Left colon (tissue), 2 donors: ENCODE measurements at places on chromosomes 2 and 18.

- peak; percentile 24 for DNase-seq
These were observed 181.3 kb upstream of the AGAP1 start for GRCh38 chr2:235312571-235312970.

- no peak for DNase-seq
These were observed 208.2 kb downstream of the SPP2 start for GRCh38 chr2:234258562-234259141.

DNA sequence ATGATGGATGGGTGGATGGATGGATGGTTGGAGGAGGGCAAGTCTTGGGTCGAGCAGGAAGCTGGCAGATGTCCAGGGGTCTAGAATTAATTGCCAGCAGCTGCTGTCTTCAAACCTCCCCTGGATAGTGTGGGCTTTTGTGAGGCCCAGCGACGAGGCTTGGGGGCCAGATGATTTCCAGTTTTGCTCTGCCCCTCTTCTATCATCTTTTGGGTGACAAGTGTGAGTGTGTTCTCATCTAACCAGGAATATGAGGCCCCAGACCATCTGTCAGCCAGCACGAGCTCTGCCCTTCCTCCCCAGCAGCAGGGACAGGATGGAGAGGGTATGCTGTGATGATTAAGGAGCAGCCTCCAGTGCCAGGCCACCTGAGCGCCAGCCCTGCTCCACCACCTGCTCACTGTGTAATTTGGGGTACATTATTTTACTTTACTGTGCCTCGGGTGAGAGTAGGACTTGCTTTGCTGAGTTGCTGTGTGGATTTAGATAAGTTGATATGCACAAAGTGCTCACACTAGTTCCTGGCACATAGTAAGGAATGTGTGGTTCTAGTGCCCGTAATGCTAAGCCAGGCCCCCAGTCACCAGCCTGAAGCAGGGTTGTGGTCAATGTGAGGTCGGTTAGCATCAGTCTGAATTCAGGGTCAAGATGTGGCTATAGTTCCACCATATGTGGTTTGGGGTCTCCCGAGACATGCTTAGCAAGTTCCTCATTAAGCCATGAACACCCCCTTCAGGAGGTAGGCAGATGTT is 251.1 kb downstream of the CYP26B1 start:
- DNase-seq, result no peak

- DNase-seq, result no peak
These were observed 62.6 kb downstream of the KLF7 start for GRCh38 chr2:207103132-207103531.

GRCh38 chr2:223837287-223838061 is at the start of gene AP1S3:
Gene AP1S3, minus strand, starts transcription at chr2:223837582. Its CDS starts 132 bp downstream, at chr2:223837450.
- DNase-seq, result peak; percentile 86

DNA sequence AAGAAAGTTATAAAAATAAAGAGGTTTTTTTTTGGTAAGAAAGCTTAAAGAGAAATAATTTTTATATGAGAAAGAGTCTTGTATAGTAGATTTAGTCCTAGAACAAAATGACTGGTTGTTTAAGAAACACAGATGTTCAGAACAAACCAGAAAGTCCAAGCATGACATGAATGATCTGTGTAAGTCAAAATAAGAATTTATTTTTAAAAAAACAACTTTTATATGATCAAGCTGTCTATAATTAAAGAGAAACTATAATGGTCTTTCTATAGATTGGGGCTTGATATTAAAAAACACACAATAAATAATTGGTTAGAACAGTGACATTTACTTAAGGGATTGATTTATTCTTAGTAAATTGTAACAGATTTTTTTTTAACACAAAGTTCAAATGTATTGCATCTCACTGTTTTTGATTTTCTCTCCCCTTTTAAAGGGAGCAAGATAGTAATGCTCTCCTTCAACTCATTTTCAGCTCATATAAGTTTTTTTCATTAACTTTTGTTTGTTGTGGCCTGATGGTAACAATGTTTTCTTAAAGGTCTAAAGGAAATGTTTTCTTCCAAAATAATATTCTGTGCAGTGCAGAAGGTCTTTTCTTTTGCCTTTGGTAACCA is 1256.8 kb downstream of the LRP1B start:
- no peak for DNase-seq

GRCh38 chr2:224284134-224284946 is 117.6 kb downstream of the FAM124B start:
- DNase-seq, result no peak

DNA sequence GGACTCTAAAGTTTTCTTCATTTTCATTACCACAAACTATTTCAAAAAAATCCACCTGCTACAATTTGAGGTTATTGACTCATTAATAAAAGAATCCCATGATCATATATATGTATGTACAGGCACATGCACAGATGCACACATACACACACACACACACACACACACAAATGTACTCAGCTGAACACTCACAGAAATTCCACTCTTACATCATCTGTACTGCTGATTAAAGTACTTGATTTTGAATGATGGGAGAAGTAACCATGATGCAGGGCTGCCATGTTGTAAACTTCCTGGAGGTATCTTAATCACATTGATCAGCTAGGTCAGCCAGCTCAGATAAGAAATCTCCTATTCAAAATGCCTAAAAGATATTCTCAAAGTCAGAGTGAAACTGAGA is 1313.2 kb upstream of the NRXN1 start:
- DNase-seq, result no peak

GRCh38 chr18:44325903-44326635 is 354.6 kb upstream of the SETBP1 start:
- DNase-seq, result peak; percentile 29

- no peak for DNase-seq
These were observed 776.1 kb upstream of the RAB6C start for GRCh38 chr2:129203331-129203730.

GRCh38 chr2:167353605-167354280 is 465.5 kb downstream of the XIRP2 start:
- DNase-seq, result no peak

DNA sequence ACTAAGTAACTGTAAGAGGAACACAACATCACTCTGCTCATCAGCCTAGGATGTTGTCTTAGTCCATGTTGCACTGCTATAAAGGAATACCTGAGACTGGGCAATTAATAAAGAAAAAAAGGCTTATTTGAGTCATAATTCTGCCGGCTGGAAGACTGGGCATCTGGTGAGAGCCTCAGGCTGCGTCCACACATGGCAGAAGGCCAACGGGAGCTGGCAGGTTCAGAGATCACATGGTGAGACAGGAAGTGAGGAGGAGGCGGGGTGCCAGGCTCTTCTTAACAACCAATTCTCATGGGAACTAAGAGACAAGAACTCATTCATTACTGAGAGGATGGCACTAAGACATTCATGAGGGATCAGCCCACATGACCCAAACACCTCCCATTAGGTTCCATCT is 46.8 kb downstream of the EPG5 start:
- peak; percentile 72 for DNase-seq

- no peak for DNase-seq
These were observed 23.7 kb downstream of the CRACDL start for GRCh38 chr2:98912221-98912851.

DNA sequence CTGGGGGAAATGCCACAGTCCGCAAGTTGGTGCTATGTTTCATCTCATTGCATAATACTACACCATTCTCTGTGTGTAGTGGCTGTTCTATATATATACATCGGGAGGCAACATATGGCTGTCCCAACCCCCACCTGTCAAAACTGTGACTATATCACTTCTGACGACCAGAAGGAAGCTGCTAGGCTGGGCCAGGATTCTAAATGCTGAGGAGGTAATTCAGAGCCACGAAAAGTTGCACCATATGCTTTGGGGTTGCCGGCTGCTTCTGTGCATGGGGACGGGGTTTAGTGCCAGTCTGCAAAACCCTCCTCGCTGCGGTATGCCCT is 117.3 kb downstream of the MSH2 start:
- no peak for DNase-seq

GRCh38 chr2:191410646-191411436 is 165.6 kb downstream of the MYO1B start:
- DNase-seq, result no peak

- no peak for DNase-seq
These were observed 66.5 kb upstream of the CTNNA2 start for GRCh38 chr2:79446313-79446712.

DNA sequence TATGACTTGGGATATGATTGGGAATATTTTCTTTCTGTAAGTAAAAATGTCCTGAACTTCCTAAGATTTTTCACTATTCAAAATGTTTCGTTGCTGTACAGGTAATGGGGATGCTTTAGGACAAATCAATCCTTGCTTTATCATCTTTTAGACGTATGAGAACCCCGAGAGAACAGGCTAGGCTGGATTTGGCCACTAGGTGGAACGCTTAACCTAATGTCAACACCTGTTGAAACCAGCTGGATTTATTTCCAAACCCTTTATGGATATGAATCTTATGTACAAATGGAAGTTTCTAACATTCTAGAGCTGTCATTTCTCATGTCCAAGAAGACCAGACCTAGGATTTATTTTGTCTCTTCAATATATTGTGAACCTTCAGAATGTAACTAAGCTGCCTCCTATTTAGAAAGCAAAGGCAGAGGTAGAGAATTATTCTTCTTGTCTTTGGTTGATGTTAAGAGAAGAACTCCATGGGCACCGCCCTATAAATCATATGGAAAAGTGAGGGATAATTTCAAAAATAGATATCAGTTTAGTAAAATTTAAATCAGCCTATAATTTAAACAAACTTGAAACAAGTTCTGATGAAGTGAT is 96.7 kb downstream of the PMAIP1 start:
- peak; percentile 40 for DNase-seq

- DNase-seq, result no peak
These were observed 110.7 kb downstream of the KLHL29 start for GRCh38 chr2:23495661-23496114.

DNA sequence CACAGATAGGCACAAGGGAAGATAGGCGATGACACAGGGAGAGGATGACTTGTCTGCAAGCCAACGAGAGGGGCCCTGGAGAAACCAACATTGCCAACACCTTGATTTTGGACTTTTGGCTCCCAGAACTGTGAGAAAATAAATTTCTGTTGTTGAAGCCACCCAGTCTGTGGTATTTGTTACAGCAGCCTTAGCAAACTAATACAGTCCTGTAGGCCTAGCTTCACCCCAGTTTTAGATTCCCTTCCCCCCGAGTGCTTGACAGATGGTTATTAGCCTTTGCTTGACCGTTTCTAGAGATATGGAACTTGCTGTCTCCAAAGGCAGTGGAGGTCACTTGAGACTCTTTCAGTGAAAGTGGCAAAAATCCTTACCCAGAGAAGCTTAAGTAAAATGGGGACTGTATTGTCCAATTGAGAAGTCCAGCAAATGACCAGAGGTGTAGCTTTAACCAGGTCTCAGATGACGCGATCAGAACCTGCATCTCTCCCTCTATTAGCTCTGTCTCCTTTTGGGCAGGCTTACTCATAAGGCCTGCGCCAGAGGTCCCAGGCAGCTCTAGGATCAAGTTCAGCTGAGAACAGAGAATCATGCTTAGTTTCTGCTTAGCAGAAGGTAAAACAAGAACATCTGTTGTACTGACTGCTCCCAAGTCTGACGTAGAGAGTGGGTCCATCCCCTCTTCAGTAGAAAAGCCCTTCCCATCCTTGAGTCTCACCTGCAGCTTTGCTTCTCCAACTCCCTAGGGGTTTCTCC is 50.4 kb downstream of the MFSD6 start:
- DNase-seq, result no peak

- DNase-seq, result no peak
These were observed 329.6 kb upstream of the ID2 start for GRCh38 chr2:8352296-8352695.

GRCh38 chr18:5476961-5477800 is 66.6 kb downstream of the EPB41L3 start:
- DNase-seq, result no peak

GRCh38 chr2:219495531-219496122 is 3.1 kb upstream of the GMPPA start:
- peak; percentile 64 for DNase-seq

DNA sequence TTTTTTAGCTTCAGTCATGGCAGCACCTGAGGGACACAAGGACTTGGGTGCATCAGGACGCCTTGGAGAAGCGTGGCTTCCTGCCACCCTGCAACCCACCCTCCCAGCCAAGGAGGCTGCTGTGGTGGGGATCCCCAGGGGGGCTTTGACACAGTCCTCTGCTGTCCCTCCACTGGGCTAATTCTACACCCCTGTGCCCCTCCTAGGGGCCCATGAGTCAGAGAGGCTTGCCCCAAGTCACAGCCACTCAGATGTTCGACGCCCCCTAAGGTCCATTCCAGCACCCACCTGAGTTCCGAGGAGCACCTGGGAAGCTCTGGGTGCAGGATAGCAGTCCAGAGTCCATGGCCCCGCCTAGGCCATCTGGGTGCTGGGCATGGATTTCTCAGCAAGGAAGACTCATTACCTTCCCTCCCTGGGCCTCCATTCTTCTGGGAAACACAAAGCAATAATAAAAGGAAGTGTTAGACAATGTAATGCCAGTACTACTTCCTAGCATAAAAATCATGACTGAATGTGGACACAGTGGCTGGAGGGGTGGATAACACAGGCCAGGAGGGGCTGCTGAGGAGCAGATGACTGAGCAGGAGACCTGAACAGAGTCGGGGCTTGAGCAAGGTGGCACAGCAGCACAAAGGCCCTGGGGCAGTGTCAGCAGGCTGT is 3.7 kb downstream of the ALPG start:
- peak; percentile 56 for DNase-seq

DNA sequence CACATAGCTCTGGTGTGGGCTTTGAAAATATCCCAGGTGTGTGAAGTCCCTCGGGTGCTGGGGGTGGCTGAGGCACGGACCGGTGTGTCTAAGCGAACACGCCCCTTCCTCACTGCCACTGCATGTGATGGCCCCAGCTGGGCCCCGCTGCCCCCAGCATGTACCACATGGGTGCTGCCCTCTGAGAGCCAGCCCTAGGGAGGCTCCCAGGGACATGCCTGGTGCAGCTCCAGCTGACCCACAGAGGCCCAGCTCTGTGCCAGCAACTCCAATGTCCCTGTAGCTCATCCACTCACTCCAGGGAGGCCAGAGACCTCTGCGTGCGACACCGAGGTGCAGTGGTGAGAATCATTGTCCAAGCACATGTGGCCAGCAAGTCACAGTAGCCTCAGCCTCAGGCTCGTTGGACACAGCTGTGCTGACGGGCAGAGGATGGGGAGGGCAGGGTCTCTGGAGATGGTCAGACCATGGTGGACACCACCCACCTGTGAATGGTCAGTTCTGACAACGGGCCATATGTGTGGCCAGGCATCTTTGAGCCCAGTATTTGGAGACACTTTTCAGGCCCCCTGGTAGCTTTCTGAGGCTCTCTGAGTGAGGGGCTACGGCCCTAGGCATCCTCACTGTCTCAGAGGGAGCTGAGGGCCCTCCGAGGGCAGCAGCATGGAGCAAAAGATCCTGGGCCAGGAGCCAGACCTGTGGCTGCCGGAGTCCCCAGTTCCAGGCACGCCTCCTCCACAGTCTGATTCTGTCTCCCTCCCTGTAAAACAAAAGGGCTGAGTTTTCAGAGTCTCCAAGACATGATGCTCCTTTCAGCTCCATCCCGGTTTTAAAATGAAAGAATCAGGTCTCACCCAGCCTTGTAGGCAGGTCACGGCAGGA is 220.7 kb downstream of the NDUFA10 start:
- DNase-seq, result no peak

DNA sequence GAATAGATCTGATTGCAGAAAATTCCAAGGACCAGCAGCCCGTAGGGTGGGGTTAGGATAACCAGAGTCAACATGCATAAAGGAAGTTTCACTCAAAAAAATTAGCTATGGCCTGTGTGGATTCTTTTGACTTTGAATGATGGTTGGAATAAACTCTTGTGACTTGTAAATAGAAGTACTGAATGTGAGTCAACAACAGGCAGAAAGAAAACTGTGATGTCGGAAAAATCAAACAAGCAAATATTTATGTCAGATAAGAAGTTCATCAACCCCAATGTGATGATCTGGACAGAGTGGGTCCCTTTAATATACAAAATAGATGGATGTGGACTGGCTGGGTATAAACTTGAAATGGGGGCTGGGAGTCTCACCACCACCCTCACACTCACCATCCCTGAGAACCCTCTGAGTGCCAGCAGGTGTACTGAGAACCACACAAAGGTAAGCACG is 68.4 kb downstream of the TIMM21 start:
- no peak for DNase-seq
